ENCODE measurements at places on chromosomes 5 and 9. TPM values are rescaled to one million over a fixed set of nuclear protein-coding genes. Genes with fewer than 3 reads are reported as not detected.

GRCh38 chr5:132407970-132408369 is 38.5 kb downstream of the SLC22A5 start:
- peaks cover 53% of the 10 kb centered on the region for H3K36me3 ChIP-seq
- no peak for DNase-seq
- no peak overlapping the region for H3K4me3 ChIP-seq
- peaks cover 38% of the 10 kb centered on the region for H3K4me1 ChIP-seq
- H3K27me3 ChIP-seq = no peaks in the 10 kb centered on the region

- no peak for DNase-seq
- no peak overlapping the region for H3K27ac ChIP-seq
- peaks cover 2% of the 10 kb centered on the region for H3K27me3 ChIP-seq
- no peak overlapping the region for H3K4me3 ChIP-seq
- no peaks in the 10 kb centered on the region for H3K36me3 ChIP-seq
Observed at GRCh38 chr5:1118738-1119137, 6.9 kb upstream of the SLC12A7 start.

DNA sequence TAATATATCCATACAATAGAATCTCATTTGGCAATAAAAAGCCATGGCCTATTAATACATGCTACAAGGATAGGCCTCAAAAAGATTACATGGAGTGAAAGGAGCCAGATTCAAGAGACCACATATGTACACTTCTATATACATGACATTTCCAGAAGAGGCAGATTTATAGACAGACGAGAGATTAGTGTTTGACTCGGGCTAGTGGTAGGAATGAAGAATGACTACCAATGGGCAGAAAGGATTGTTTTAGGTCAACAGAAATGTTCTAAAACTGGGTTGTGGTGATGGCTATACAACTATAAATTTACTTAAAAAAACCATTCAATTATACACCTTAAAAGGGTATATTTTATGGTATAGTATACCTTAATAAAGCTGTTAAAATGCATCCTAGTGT is 41.9 kb downstream of the SETX start:
- peaks cover 59% of the 10 kb centered on the region for H3K36me3 ChIP-seq
- H3K27me3 ChIP-seq = no peaks in the 10 kb centered on the region
- H3K4me1 ChIP-seq = peaks cover 4% of the 10 kb centered on the region
- no peak overlapping the region for H3K27ac ChIP-seq
- DNase-seq = no peak

GRCh38 chr5:122985954-122986721 is 50.4 kb downstream of the PPIC start:
- no peak overlapping the region for H3K4me3 ChIP-seq
- no peaks in the 10 kb centered on the region for H3K36me3 ChIP-seq
- no peak overlapping the region for H3K27ac ChIP-seq
- peaks cover 2% of the 10 kb centered on the region for H3K27me3 ChIP-seq
- DNase-seq = no peak

GRCh38 chr9:116212986-116213692 is 59.5 kb downstream of the PAPPA start:
- H3K27me3 ChIP-seq = no peaks in the 10 kb centered on the region
- DNase-seq = no peak
- H3K36me3 ChIP-seq = no peaks in the 10 kb centered on the region

The FGD3 gene
- total RNA-seq = 102 TPM

The PCDHA3 gene
- total RNA-seq = not detected
